ENCODE measurements at places on chromosomes 3 and 15.

DNA sequence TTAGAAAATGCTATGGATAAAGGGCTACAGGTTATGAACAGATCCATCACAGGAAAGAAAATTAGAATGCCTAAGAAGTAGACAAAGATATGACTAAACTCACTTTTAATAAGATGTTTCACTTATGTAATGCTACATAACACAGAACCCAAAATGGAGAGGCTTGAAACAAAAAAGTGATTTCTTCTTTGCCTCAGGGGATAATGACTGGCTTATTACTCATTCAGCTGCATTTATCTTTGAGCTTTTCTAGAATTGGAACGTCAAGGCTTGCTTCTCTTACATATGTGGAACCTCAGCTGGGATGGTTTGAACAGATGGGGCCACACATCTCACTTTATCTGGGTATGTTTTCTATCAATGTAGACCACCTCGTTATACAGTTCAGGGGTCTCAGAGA, 120.6 kb upstream of the EPHA3 start:
- no peak for DNase-seq

DNA sequence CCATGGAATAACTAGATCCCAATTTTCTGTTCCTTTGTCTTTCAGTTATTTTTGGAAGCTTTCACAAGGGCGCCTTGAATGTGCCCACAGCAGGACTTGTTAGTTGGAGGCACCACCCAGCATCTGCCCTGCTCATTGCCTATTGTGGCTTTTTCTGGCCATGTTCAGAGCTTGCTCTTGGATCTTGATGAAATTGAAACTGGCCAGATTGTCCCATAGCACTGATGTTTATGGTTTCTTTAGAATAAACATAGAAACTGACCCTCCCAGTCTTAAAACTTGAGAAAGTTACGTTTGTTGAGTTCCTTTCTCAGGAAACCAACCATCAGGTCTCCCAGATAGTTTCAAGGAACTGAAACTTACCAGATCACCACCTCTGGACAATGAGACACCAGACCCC, 474.7 kb downstream of the IL5RA start:
- no peak for DNase-seq

DNA sequence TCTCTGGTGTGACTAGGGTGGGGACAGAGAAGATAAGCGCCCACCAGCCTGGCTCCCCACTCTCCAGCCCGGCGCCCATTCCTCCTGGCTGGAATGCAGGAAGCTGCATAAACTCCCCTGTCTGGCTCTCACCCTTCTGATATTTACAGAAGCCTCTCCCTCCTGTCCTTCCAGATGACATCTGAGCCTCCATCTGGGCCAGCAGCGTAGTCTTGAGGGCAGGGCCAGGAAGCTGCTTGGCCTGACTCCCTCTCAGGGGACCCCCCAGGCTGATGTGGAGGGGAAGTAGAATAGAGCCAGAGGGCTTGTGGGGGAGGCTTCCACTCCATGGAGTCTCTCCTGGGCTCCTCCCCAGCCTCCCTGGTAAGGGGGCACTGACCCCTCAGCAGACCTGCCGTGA, 49.9 kb downstream of the LINGO1 start:
- no peak for DNase-seq

GRCh38 chr15:64844576-64845145, 2.9 kb downstream of the PLEKHO2 start:
- no peak for DNase-seq

- DNase-seq, result no peak
Observed at GRCh38 chr3:45275006-45275704, 49.1 kb upstream of the TMEM158 start.

- DNase-seq, result no peak
Observed at GRCh38 chr15:29403772-29404171, 134.2 kb upstream of the NSMCE3 start.

DNA sequence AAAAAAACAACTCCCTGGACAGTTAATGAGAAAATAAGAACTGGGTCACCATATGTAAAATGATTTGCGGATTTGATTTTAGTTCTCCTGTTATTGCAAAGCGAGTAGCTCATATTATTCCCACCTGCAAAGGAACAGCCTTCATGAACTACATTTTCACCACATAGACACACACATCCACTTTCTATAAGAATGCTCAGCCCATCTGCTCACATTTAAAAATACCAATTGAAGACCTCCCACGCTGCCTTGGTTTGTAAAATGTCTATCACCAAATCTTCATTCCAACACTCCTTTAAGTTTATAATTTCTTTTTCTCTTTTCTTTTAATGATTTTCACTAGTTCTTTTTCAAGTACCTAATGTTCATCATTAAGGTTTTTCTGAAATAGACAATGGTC, 148.6 kb downstream of the FGF12 start:
- no peak for DNase-seq

GRCh38 chr15:92020804-92021203, 167.3 kb downstream of the SLCO3A1 start:
- DNase-seq, result no peak

GRCh38 chr15:61171209-61171608, 57.9 kb downstream of the RORA start:
- no peak for DNase-seq

- no peak for DNase-seq
Observed at GRCh38 chr3:78742041-78742440, 1025.8 kb downstream of the ROBO1 start.

DNA sequence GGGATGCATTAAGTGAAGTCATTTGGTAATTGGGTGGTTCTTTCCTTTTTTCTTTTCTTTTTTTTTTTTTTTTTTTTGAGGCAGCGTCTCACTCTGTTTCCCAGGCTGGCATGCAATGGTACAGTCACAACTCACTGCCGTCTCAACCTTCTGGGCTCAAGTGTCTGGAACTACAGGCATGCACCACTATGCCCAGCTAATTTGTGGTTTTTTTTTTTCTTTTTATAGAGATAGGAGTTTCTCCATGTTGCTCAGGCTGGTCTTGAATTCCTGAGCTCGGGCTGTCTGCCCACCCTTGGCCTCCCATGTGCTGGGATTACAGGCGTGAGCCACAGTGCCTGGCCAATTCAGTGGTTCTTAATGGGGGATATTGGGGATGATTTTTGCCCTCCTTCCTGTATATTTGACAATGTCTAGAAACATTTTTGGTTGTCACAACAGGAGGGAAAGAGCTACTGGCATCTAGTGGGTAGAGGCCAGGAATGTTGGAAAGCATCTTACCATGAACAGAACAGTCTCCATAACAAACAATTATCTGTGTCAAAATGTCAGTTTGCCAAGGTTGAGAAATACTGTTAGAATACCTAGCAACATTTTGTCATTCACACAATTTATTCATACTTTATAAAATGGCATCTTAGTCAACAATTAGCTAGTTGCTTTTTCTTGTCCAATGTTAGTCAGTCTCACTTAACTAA, 79.4 kb upstream of the CNTN3 start:
- DNase-seq, result no peak

GRCh38 chr3:180630371-180630770, 28.4 kb downstream of the TTC14 start:
- no peak for DNase-seq

DNA sequence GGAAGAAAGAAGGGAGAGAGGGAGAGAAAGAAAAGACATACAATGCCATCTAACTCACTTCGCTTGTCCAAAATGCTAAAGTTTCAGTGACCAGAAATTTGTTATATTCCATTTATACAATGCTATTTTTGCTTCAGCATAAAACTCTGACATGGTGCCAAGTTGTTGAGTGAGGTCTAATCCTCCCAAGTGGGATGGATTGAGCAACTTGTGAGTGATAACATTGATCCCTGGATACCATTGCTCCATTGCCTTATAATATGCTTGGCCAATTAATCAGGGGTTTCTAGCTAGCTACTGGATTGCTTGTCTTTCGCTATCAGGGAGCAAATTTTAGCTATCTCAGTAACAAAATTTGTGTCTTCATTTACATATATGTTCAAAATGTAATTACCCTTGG, 615.6 kb upstream of the DPPA4 start:
- DNase-seq, result no peak

- no peak for DNase-seq
Observed at GRCh38 chr3:154061001-154061370, 60.2 kb upstream of the ARHGEF26 start.

DNA sequence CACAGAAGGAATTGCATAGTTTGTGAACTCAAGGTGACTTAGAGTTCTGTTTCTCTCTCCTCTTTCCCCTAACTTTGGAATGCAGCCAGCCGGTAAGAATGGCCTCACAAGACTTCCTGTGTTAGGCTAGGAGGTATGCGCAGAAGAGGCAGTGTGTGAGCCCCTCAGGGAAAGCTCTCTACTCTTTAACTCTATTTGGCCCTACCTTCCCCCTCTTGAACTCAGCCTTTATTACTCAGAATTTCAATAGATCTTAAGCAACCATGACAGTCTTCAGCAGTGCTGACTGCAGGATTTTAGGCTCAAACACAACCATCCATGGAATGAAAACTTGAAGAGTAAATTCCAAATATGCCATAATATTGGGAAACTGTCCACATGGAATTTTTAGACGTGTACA, 209.5 kb downstream of the DTWD1 start:
- DNase-seq, result no peak
